ENCODE measurements at places on chromosomes 1 and 21.

GRCh38 chr1:107362468-107363140 lies 221.8 kb downstream of the NTNG1 start:
- no peak for DNase-seq

DNA sequence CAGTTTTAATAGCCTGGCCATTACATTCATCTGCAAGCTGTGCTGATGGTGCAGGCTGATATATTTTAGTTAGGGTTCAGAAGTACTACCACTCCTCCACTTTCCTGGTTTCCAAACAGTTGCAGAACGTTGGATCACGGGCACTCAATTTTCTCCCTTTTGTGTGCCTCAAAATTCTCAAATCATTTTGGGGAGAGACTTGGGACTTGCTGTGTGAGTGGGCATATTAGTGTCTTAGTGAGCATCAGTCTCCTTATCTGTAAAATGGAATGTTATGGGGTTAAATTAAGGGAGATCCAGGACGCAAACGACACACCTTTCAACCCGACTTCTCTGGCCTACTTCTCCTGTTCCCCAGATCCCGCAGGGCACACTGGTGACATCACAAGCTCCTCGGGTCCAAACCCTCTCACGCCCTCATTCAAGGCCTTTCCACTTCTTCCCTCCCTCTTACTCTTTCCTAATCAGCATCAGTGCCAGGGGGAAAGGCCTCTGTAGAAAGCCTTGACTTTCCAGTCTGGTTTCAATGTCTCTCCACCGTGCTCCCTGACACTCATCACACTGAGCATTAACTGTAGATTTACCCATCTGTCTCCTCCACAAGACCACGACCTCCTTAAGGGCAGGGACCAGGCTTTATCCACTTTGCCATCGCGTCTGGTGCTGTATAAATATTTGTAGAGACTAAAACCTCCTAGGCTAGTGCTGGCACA lies 1.2 kb downstream of the PIGP start:
- DNase-seq: peak; percentile 32

DNA sequence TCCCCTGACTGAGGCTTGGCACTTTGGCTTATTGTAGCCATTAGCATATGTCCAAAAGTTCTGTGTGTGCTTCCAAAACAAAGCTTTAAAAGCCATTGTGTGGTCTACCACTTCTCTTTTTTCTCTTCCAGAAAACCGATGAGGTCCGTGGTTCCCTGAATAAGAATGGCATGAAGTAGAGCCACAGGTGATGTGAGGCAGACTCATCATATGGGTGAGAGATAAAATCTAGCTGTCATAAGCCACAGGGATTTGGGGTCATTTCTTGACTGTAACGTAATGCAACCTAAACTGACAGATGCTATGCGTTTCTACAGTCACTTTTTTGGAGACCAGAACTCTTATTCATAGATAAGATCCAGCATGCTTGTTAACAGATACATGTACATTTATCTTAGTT lies 7.0 kb upstream of the GREM2 start:
- DNase-seq: no peak

- no peak for DNase-seq
These were observed 116.8 kb downstream of the RABGAP1L start for GRCh38 chr1:174276087-174276486.

DNA sequence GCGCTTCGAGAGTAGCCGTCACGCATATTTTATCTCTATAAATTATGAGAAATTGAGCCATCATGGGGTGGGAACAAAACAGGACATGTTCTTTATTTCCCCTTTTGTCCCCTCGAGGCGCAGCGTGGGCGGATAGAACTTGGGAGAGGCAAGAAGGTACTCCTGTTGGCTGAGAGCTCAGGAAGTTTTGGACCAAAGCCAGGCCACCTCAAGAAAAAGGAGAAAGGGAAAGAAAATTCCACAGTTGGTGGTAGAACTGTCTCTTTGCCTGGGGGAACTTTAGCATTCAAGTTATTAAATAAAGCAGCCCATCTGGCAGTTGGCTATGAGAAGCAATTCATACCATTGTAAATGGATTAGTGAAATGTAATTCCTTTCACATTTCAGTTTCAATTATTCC lies 76.4 kb upstream of the DSCAM start:
- DNase-seq: no peak

DNA sequence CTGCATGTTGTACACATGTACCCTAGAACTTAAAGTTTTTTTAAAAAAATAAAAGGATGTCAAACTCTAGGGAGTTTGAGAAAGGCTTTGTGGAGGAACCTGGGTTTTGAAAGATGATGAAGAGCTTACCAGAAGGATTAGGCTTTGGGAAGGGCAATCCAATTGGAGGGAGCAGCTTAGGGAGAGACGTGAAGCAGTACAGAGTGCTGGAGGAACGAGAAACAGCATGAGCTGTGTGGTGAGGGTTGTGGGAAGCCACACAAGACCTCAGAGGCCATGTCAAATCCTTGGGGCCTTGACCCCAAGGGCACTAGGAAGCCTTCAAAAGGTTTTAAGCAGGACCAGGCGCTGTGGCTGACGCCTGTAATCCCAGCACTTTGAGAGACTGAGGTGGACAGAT lies 8.4 kb upstream of the KPNA6 start:
- no peak for DNase-seq

GRCh38 chr1:14061722-14062121 lies 361.7 kb downstream of the PRDM2 start:
- no peak for DNase-seq

DNA sequence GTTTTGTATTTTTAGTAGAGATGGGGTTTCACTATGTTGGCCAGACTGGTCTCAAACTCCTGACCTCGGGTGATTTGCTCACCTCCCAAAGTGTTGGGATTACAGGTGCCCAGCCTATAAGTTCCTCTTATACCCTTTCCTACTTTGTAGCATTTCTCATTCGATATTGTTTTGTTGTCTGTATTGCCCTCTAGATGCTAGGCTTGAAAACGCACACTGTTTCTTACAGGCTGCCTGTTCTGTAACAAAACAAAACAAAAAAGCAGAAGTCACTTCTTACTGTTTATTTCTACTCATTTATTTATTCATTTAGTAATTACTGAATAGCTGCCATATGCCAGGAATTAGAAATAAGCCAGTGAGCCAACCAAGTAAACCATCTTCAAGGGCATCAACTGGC lies 136.9 kb upstream of the BMP8A start:
- no peak for DNase-seq

DNA sequence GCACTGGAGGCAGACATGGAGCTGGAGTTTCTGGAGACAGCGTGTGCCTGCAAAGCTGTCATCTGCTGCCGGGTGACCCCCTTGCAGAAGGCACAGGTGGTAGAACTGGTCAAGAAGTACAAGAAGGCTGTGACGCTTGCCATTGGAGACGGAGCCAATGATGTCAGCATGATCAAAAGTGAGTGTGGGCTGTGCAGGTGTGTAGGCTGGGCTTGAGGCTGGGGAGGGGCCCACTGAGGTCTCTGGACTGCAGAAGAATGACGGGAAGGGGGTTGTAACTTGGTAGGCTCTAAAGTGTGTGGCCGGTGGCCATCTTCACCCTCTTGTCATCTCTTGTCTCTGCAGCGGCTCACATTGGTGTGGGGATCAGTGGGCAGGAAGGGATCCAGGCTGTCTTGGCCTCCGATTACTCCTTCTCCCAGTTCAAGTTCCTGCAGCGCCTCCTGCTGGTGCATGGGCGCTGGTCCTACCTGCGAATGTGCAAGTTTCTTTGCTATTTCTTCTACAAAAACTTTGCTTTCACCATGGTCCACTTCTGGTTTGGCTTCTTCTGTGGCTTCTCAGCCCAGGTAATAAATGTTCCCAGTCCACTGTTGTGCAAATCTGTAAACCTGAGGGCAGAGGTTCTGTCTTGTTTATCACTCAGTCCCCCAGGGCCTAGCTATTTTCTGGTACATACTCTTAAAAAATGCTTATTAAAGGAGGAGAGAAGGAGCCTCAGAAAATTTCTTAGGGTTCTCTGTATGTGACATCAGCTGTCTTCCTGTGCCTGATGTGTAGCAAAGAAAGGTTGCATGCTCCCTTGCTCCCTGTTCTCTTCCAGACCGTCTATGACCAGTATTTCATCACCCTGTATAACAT lies 19.9 kb downstream of the ATP8B2 start:
- DNase-seq: no peak

DNA sequence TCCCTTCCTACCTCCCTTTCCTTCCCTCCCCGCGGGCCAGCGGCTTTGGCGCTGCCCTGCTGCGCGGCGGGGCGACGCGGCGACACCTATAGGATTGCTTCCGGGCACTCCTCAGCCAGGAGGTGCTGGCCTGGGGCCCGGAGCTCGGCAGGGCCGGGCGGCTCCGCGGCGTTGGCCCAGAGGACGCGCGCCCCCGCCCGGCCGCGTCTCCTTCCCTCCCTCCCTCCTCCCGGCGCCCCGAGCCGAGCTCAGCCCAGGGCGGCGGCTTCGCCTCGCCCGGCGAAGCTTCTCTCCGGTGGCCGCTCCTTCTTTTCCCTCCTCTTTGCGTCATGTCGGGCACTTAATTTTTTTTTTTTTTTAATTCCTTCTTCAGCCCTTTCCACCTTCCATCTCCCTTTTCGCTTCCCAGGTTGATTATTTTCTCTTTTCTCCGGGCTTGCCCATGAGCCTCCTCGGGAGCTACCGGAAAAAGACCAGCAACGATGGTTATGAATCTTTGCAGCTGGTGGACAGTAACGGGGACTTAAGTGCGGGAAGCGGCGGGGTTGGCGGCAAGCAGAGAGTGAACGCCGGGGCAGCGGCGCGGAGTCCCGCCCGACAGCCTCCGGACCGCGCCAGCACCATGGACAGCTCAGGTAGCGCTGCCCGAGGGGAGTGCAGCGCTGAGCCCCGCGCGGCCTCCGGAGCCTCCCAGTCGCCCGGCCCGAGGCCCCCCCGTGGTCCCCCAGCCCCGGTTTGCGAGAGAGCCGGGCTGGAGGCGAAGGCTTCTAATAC lies at the start of gene DNAJC6:
TSS of gene DNAJC6 (plus strand) at position 240 of the 774 bp plus-strand sequence. CDS start at position 443, 203 bp downstream.
- DNase-seq: peak; percentile 78

GRCh38 chr1:89843273-89844130 lies 22.7 kb downstream of the LRRC8D start:
- DNase-seq: no peak

- peak; percentile 8 for DNase-seq
These were observed 2.4 kb downstream of the ID3 start for GRCh38 chr1:23556635-23557470.

- DNase-seq: no peak
These were observed at the start of gene LINGO4 for GRCh38 chr1:151805066-151805820. LINGO4 (minus strand) TSS chr1:151805419; CDS start chr1:151802704, 2,715 bp downstream.

DNA sequence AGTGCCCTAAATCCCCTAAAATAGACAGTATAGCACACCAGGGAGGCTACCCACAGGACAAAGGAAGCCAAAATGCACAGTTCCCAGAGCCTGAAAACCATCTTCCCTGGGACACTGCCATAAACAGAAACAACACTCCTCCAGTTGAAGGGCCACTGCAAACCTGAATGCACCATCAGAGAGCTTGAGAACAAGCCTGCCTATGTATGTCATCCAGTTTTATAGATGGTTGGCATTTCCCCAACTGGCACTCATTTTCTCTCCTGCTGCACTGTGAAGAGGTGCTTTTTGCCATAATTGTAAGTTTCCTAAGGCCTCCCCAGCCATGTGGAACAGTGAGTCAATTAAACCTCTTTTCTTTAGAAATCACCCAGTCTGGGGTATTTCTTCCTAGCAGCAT lies 169.0 kb downstream of the AGBL4 start:
- no peak for DNase-seq

GRCh38 chr1:22876359-22877111 lies 96.1 kb downstream of the LACTBL1 start:
- DNase-seq: no peak

DNA sequence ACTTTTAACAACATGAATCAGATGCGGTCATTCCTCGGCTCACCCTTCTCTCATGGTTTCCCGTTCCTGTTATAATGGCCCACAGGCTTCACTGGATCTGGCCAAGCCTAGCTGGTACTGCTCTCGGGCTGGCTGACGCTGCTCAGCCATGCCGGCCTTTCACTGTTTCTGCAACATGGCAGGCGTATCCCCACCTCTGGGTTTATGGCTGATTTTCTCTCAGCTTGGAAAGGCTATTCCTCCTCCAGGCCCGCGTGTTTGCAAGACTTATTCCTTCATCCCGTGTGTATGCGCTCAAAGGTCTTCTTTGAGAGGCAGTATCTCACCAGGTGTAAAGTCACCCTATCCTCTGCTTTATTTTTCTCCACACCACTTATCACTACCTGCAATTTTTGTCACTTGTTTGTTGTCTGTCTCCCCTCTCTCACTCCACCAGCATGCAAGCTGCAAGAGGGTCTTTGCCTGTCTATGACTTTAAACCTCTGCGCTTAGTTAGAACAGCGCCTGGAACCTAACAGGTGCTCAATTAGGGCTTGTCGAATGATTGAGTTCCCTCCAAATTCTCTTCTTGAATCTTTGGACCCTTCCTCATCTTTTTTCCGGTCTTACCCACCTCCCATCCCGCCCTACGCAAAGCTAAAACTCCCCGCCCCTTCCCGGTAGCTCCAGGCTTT lies 491 bp upstream of the RAP1A start:
- DNase-seq: no peak

- DNase-seq: no peak
These were observed 48.9 kb downstream of the SYF2 start for GRCh38 chr1:25183126-25183980.

DNA sequence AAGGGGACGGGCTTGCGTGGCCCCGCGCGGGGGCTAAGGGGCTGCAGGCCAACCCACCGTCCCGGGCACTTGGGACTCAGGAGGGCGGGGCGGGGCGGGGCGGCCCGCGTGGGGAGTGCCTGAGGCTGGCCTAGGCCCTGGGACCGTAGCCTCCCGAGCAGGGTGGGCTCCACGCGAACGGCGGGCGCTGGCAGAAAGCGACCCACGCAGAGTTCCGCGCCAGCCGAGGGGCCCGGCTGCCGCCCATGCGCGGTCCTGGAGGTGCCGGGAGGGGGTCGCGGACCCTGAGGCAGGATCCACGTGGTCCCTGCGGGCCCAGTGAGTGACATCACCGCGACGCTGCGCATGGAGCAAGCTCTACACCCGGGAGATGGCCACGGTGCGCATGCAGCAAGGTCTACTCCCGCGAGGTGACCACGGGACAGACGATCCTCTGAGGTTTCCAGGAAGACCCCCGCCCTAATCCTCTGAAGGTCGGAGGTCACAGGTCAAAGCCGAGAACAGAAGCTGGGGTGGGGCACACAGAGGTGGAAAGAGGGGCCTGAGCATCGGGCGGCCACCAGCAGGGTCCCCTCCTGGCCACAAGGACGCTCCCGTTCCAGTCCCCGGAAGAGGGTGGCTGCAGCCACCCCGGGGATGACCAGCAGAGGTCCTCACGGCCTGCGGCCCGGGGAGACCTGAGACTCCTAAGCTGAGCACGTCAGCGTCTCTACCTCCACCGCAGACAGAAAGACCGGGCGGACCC lies 13.5 kb upstream of the SLC19A1 start:
- peak; percentile 93 for DNase-seq

- DNase-seq: no peak
These were observed 82.6 kb upstream of the CCDC190 start for GRCh38 chr1:162943622-162944021.

- no peak for DNase-seq
These were observed 509.6 kb upstream of the CXADR start for GRCh38 chr21:17003258-17003615.
